Activated CD4-positive, alpha-beta memory T cell treated with anti-CD3 and anti-CD28 coated beads, Interleukin-2, amount 10 ng/mL, durations not matched to agents 7 days and 5 days (primary cell): ENCODE measurements at places on chromosomes 5 and 9.

DNA sequence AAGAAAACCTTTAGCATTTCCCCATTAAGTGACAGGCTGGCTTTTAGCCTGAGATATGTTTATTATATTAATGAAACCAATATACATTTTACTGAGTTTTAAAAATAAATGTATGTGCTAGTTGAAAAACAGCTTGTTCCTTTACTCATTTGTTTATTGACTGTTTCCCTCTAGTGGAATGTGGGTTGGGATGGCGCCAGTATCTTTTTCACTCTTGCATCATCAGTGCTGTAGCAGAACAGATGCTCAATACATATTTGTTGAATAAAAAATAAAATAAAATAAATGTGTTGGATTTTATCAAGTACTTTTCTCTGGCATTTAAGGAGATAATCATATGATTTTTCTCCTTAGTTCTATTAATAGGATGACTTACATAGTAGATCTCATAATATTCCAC, 43.0 kb downstream of the FSTL4 start:
- H3K4me3 ChIP-seq: no peak overlapping the region
- H3K4me1 ChIP-seq: peaks cover 2% of the 10 kb centered on the region
- no peak overlapping the region for H3K27ac ChIP-seq
- DNase-seq: no peak

DNA sequence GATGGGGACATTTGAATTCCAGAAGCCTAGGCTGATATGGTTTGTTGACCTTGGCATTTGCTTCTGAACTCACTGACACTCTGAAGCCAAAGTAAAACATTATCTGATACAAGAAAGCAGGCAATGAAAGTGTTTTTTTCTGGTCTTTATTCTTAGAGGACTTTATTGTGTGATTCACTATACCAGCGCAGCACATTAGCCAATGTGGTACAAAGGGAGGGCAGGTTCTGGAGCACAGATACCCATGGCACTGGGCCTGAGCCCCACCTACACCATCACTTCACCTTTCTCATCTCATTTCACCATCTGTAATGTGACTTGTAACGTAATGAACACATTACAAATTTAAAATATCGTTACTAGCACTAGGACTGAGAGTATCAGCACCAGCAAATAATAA, 89.7 kb upstream of the ZNF366 start:
- H3K36me3 ChIP-seq: no peaks in the 10 kb centered on the region
- no peak for DNase-seq
- H3K4me3 ChIP-seq: no peak overlapping the region
- H3K4me1 ChIP-seq: peaks cover 2% of the 10 kb centered on the region
- no peak overlapping the region for H3K27ac ChIP-seq

GRCh38 chr9:70451765-70452164, 37.3 kb upstream of the KLF9 start:
- H3K27me3 ChIP-seq: no peaks in the 10 kb centered on the region
- no peak overlapping the region for H3K4me3 ChIP-seq
- no peaks in the 10 kb centered on the region for H3K36me3 ChIP-seq
- H3K4me1 ChIP-seq: no peaks in the 10 kb centered on the region
- no peak for DNase-seq

- no peaks in the 10 kb centered on the region for H3K27me3 ChIP-seq
- no peak for DNase-seq
- H3K27ac ChIP-seq: no peak overlapping the region
- no peaks in the 10 kb centered on the region for H3K36me3 ChIP-seq
Observed at GRCh38 chr5:75018805-75019587, 33.4 kb downstream of the GCNT4 start.

DNA sequence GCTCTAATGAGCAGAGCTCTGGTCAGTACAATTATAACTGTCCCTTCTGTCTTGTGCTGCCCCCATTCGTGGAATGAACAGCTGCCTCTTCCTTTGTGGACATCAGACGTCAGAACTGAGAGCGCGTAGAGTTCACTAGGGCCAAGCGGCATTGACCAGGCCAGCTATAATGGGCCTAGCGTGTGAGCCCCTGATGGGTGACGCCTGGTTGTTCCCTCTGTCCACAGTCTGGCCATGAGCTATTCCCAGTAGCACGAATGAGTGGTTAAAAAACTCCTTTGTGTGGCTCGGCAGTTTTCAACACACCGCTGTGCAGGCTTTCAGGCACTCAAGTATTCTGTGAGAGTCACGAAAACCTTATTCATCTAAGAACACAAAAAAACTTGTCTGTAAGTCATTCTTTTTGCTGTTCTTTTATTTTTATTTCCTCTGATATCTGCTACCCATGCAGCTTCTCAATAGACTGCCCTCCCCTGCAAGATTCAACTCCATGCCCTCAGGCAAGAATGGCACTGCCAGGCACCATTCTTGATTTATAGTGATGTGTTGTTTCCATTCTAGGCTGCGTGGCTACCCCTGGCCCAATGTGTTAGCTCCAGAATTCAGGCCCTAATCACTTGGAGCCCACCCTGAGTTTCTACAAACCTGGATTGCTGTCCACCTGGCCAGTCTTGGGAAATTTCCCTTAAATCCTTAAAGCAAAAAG, 52.5 kb downstream of the ANKDD1B start:
- H3K4me3 ChIP-seq: no peak overlapping the region
- no peaks in the 10 kb centered on the region for H3K36me3 ChIP-seq
- DNase-seq: no peak

- DNase-seq: no peak
- H3K27me3 ChIP-seq: no peaks in the 10 kb centered on the region
- peaks cover 4% of the 10 kb centered on the region for H3K4me1 ChIP-seq
- H3K27ac ChIP-seq: no peak overlapping the region
- no peak overlapping the region for H3K4me3 ChIP-seq
- H3K36me3 ChIP-seq: no peaks in the 10 kb centered on the region
Observed at GRCh38 chr5:142853682-142854081, 83.5 kb downstream of the ARHGAP26 start.

- peaks cover 3% of the 10 kb centered on the region for H3K27me3 ChIP-seq
- H3K4me3 ChIP-seq: no peak within 1 kb of the TSS
- H3K4me1 ChIP-seq: no peaks in the 10 kb centered on the region
- DNase-seq: no peak
- H3K27ac ChIP-seq: no peak within 1 kb of the TSS
Observed at GRCh38 chr5:142685418-142686209, at the start of gene FGF1. FGF1 (minus strand) TSS chr5:142686090; CDS start chr5:142614127, 71,963 bp downstream.

GRCh38 chr9:118630931-118631595, 738.2 kb downstream of the BRINP1 start:
- no peaks in the 10 kb centered on the region for H3K4me1 ChIP-seq
- H3K27ac ChIP-seq: no peak overlapping the region
- H3K36me3 ChIP-seq: no peaks in the 10 kb centered on the region
- no peak for DNase-seq
- H3K4me3 ChIP-seq: no peak overlapping the region
- no peaks in the 10 kb centered on the region for H3K27me3 ChIP-seq

DNA sequence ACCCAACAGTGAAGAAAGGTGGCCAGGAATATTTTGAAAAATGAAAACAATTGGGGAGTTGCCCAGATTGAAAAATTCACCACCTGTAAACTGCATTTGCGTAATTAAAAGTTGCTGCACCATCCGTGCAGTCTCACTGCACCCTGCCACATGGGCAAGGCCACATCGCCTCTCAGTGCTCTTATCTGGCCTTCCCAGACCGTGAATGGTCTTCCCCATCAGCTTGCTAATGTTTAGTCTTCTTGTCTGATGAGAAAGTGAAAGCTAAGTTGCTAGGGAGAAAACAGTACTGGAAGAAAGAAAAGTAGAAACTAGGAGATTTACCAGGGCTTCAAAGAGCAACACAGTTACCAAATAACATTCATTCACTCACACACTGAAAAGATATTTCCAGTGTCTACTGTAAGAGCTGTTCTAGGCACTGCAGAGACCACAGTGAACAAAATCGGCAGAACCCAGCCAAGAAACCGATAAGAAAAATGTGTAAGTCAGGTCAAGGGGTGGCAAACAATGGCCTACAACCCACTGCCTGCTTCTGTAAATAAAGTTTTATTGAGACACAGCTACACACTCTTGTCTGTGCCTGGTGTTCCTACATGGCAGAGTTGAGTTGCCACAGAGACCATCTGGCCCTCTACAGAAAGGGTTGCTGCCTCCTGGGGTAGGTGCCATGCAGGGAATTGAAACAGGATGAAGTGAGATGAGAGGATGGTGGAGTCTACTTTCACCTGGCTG, 51.2 kb upstream of the CTSL start:
- peaks cover 2% of the 10 kb centered on the region for H3K27me3 ChIP-seq
- H3K27ac ChIP-seq: no peak overlapping the region
- H3K4me3 ChIP-seq: no peak overlapping the region
- no peak for DNase-seq

GRCh38 chr5:158644301-158644700, 455.4 kb downstream of the EBF1 start:
- H3K27me3 ChIP-seq: no peaks in the 10 kb centered on the region
- no peak for DNase-seq
- H3K27ac ChIP-seq: no peak overlapping the region
- H3K4me3 ChIP-seq: no peak overlapping the region
- no peaks in the 10 kb centered on the region for H3K4me1 ChIP-seq
- no peaks in the 10 kb centered on the region for H3K36me3 ChIP-seq

- peaks cover 42% of the 10 kb centered on the region for H3K36me3 ChIP-seq
- no peaks in the 10 kb centered on the region for H3K27me3 ChIP-seq
- H3K4me3 ChIP-seq: no peak overlapping the region
- DNase-seq: no peak
Observed at GRCh38 chr9:86009133-86009532, 68.2 kb downstream of the NAA35 start.

- DNase-seq: no peak
Observed at GRCh38 chr9:103362986-103363385, 367.9 kb downstream of the CYLC2 start.

GRCh38 chr9:87853876-87854579, 28.6 kb upstream of the SPATA31E1 start:
- H3K4me1 ChIP-seq: no peaks in the 10 kb centered on the region
- no peak for DNase-seq
- no peak overlapping the region for H3K27ac ChIP-seq
- no peaks in the 10 kb centered on the region for H3K27me3 ChIP-seq

DNA sequence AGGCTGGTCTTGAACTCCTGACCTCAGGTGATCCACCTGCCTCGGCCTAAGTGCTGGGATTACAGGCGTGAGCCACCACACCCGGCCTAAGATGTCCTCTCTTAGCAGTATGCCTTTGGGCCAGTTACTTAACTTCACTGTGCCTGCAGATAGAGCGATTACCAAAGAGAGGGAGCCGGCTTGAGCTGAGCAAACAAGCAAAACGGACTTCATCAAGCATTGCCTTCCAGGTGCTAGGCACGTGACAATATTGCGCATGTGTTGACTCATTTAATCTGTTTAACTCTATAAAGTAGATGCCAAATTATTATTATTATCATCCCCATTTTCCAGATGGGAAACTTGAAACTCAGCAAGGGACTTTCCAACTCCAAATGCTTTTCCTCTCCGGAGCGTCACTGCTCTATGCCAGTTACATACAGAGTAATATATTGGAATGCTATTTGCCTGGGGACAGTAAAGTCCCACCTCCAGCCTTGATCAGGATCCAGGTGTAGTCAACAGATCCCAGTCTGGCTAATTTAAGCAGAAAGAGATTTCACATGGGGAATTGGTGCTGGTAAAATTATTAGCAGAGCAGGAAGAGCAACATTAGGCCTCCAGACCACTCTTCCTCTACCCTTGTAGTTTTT, 5.6 kb upstream of the C9orf152 start:
- DNase-seq: no peak
- H3K4me1 ChIP-seq: peaks cover 9% of the 10 kb centered on the region
- H3K27ac ChIP-seq: no peak overlapping the region

DNA sequence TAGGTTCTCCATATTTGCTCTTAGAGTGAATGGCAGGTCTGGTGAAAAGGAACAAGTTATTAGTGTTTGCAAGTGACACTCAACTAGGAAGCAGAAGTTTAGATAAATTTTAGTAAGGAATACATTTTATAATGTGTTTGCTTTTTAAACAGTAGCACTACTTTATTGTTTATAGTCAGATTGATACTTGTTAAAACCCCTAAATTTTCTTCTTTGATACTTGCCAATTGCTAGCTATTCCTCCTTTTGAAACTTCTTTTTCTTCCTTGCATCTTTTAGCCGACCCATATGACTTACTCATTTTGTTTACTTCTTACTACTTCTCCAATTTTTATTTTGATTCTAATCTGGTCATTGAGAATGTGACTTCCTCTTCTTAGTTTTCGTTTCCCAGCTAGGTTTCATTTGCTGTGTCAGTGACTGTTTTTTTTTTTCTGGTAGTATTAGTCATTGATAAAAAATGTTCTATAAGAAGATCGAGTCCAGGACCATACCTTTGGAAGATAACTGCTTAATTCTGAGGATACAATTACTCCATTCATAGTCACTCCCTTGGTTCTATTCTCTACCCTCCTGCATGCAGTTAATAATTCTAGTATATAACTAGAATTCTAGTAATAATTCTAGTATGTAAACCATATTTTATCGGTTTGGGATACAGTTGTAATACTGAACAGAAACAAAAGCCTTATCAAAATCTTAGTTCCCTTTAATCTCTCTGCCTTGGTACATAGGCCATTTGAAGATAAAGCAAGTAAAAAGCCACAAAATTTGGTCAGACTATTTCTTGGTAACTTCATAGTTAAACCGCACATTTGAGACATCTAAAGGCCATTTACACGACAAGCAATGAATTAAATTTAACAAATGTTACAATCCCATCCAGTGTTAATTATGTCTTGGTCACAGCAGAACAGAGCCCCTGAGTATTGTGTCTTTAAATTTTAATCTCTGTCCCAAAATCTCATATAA, 2.8 kb upstream of the RICTOR start:
- peaks cover 24% of the 10 kb centered on the region for H3K27me3 ChIP-seq
- H3K4me3 ChIP-seq: peak overlapping the region; percentile 51
- DNase-seq: no peak

DNA sequence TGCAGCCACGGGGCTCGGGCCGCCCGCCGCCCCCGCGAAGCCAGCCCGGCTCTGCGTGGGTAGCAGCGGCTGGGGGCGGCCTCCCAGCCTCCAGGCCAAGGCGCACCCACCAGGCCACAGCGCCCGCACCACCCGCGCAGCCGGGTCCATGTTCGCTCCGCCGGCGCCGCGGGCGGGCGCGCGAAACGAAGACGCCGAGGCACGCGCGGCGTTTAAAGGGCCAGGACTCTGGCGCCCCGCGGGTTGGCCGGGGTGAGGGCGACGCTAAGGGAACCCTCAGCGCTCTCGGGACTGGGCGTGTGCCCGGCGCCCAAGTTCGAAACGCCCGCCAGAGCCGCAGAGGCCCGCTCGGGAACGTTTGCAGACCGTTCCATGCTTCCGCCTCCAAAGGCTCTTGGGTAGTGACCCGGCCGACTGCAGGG, at the start of gene PTGES2:
PTGES2 (minus strand) TSS at position 162 of the 422 bp plus-strand sequence; CDS start at position 150, 12 bp downstream.
- H3K27me3 ChIP-seq: peaks cover 13% of the 10 kb centered on the region
- peak within 1 kb of the TSS; percentile 91 for H3K4me3 ChIP-seq
- H3K36me3 ChIP-seq: peaks cover 10% of the 10 kb centered on the region
- peaks cover 34% of the 10 kb centered on the region for H3K4me1 ChIP-seq

- no peaks in the 10 kb centered on the region for H3K36me3 ChIP-seq
- H3K4me3 ChIP-seq: no peak overlapping the region
- peaks cover 3% of the 10 kb centered on the region for H3K27me3 ChIP-seq
- no peak for DNase-seq
- H3K27ac ChIP-seq: no peak overlapping the region
- peaks cover 2% of the 10 kb centered on the region for H3K4me1 ChIP-seq
Observed at GRCh38 chr5:103036601-103037000, 83.3 kb downstream of the GIN1 start.

GRCh38 chr5:12883395-12883794, 979.1 kb upstream of the CTNND2 start:
- no peak for DNase-seq
- H3K27ac ChIP-seq: no peak overlapping the region
- no peaks in the 10 kb centered on the region for H3K4me1 ChIP-seq
- no peaks in the 10 kb centered on the region for H3K36me3 ChIP-seq
- H3K4me3 ChIP-seq: no peak overlapping the region
